Neural progenitor cell (in vitro differentiated cells): ENCODE measurements at places on chromosomes 7 and 10.

GRCh38 chr7:66576646-66577045 is 52.0 kb upstream of the KCTD7 start:
- no peak for DNase-seq

DNA sequence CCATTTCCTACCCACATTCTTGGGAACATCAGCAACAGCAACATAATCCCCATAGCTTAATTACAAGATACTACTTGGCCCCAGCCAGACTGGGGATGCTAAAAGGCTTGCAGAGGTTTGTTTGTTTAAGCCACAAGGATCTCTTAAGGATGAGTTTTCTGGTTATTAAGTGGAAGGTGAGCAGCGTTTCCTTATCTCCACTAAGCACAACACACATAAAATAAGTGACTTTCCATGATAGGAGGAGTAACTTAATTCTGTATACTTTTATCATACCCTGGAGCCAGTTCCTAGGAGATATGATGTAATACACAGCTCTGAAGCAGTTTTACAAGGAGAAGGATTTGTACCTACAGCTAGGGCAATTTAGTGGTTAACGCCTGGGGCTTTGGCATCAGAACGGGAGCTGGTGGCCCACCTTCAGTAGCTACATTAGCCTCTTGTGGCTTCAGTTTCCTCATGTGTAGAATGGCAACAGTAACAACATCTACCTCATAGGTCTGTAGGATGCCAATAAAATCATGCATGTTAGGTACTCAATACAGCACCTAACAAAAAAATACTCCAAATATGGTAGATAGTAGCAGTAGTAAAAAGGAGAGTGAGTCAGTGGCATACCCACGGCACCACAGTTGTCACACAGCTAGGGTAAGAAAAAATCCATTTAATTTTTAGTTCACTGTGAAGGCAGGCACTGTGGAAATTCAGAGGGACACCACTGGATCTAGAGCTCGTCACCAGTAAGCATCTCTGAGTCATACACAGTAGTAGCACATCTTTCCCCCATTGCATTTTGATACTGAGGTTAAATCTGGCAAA is 55.2 kb downstream of the DOCK4 start:
- no peak for DNase-seq

DNA sequence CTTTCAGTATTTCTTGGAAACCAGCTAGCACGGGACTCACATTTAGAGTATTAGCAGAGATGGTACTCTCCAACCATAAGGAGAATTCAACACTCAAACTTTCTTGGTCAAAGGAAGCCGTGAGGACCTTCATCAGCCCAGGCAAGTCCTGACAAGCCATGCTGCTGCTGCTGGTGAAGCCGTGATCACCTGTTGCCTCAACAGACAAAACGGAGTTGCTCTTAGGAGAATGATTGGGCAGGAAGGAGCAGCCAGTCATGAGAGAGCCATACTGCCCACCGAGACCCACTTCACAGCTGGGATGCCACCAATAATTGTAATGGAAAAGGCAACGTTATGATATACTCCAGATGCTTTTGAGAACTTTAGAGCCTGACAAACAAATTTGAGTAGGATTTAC is 60.8 kb upstream of the PLPP4 start:
- no peak for DNase-seq

DNA sequence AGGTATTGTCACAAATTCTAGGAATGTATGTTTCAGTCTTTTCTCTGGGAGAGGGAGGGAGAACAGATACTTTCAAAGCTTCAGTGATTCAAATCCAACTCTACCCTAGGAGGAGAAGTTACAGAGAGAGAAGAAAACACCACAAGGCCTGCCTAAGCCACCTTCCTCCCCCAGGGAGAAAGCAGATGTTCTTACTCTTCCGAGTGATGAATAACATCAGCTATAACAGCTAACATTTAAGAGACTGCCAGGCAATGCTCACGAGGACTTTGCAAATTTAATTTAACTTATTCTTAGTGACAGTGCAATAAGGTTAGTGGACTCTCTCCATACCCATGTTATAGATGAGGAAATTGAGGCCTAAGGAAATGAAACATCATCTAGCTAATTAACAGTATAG is 36.8 kb downstream of the TAS2R41 start:
- no peak for DNase-seq

DNA sequence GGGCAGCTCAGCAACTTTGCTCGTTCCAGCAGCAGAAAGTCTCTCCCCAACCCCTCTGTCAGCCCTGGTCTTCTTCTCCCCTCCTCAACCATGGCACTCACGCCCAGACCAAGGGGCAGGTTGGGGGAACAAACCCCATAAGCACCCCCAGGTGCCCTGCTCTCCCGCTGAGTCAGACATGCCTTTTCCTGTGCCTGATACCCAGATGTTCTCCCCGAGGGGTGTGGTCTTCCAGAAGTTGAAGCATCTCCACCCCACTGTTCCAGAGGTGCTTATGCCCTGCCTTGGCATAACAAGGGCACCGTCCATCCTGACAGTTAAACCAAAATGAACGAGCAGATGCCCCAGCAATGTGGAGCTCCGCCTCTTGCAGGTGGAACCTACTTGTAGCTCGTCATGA is 67.1 kb downstream of the C10orf143 start:
- DNase-seq, result no peak

- DNase-seq, result no peak
Observed at GRCh38 chr10:74383642-74384041, 232.6 kb downstream of the ADK start.

GRCh38 chr7:15440482-15440881 is 121.3 kb downstream of the AGMO start:
- no peak for DNase-seq

- no peak for DNase-seq
Observed at GRCh38 chr7:1200045-1200444, 32.6 kb upstream of the UNCX start.

DNA sequence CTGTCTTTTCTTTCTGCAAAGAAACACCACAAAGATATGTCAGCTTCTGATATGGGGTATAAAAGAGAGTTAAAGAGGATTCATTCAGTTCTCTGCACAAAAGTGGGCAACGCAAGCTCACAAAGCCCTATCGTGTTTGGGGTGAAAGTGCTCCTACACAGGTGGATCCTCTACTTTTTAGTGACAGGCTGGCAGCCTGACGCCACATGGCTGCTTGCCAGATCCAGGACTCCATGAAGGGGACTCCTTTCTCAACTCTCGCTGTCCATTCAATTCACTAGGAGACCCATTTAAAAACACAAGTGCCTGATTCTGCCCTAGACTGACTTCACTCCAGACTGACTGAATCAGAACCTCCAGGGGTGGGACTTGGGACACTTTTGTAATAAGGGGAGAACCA is 8.0 kb downstream of the PARP12 start:
- no peak for DNase-seq

GRCh38 chr10:43905512-43906236 is 257.0 kb upstream of the ZNF32 start:
- no peak for DNase-seq

GRCh38 chr10:19815731-19816410 is 361 bp upstream of the PLXDC2 start:
- DNase-seq, result peak; percentile 93

DNA sequence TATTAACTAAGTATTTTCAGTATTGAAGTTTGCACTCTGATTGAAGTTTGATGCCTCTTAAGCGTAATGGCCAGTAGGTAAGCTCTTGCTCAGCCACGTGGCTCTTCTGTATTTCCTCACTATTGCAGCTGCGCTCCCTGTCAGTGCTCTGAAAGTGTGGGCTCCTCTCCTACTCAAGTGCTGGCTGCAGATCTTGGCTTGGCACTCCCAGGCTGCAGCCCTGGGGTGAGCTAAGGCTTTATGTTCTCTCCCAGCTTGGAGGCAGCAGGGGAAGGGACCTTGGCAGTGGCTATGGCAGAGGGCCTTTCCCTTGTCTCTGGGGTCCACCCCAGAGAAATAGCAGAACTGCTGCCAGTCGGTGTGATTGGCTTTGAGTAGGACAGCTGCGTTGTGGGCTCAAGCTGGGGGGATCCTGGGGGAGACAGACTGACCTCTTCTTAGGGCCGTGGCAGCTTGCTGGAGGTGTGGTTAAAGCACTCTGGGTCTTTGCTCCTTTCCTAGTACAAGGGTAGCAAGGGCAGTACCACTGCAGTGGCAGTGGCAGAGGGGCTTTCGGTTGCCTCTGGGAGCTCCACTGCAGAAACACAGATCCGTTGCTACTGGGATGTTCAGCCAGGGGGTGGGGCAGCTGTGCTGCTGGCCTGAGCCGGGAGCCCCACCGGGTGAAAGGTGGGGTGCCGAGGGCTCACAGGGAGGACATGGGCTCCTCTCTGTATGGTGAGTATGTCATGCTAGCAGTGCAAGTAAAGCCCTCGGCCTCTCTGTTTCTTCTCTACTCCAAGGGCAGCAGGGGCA is 100.5 kb downstream of the GLCCI1 start:
- DNase-seq, result no peak

GRCh38 chr7:78062214-78062613 is 263.6 kb downstream of the PHTF2 start:
- no peak for DNase-seq

- DNase-seq, result no peak
Observed at GRCh38 chr7:12281038-12281437, 69.9 kb downstream of the TMEM106B start.

- DNase-seq, result no peak
Observed at GRCh38 chr10:5829267-5829666, 16.0 kb upstream of the GDI2 start.

DNA sequence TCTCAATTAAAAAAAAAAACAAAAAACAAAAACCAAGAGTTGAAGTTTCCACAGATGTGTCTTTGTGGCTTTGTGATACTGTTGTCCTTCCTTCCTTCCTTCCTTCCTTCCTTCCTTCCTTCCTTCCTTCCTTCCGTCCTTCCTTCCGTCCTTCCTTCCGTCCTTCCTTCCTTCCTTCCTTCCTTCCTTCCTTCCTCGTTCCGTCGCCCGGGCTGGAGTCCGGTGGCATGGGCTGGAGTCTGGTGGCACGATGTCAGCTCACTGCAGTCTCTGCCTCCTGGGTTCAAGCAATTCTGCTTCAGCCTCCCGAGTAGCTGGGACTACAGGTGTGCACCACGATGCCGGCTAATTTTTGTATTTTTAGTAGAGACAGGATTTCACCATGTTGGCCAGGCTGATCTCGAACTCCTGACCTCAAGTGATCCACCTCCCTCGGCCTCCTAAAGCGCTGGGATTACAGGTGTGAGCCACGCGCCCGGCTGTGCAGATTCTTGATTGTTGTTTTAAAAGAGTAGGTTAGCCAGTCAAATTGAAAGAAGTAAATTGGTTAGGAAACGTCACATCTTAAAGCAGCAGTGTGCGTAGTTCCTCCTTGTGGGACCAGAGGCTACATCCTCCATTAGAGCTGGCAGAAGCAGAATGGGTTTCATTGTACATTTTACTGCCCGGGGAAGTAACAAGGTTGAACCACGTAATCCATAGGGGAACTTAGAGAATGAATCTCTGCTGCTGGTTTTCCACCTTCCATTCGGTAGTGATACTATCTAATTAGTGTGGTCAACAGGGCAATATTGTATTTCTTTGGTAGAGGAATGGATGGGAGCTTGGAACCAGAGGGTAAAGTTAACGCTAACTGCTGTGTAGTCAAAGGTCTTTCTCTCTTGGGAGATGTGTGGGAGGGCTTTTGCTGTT is 20.6 kb downstream of the DNAJB6 start:
- DNase-seq, result no peak

DNA sequence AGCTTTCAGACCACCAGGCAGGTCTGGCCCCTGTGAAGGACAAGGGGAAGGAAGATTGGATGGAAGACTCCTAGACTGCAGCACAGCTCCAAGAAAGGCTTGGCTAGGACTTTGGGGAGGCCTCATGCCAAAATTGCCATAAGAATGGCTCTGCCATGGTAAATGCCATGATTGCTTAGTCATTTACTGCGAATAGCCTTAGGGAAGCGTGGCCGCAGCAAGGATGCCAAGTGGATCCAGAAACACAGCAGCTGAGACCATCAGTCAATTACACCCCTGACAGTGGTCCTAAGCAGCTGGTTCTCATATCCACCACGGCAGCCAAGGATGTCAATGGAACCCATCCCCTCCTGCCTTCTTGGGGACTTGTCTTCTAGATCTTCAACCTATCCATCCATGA is 88.2 kb upstream of the AUTS2 start:
- no peak for DNase-seq
